Heart left ventricle (tissue), 16 donors: ENCODE measurements at places on chromosomes 6 and 20. TPM values are rescaled to one million over a fixed set of nuclear protein-coding genes. Genes with fewer than 3 reads are reported as not detected.

DNA sequence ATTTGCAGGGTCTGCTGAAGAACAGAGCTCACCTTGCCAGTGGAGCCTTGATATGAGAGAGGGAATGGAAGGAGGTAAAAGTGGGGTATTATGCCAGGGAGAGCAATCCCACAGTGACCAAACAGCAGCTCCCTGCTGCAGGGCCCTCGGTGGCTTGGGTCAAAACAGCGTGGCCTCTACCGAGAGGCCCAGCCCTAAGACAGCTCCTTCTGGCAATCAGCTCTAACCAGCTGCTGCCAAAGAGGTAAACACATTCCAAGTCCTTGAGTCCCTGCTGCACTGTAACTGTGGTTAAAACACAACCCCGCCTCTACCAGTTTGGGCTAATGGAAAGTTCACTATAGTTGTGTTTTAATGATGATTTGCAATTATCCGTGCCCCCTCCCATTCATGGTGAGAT is 1.4 kb upstream of the DAAM2 start:
- no peak for DNase-seq

RNF144B gene
- 8.9 TPM for total RNA-seq

DNA sequence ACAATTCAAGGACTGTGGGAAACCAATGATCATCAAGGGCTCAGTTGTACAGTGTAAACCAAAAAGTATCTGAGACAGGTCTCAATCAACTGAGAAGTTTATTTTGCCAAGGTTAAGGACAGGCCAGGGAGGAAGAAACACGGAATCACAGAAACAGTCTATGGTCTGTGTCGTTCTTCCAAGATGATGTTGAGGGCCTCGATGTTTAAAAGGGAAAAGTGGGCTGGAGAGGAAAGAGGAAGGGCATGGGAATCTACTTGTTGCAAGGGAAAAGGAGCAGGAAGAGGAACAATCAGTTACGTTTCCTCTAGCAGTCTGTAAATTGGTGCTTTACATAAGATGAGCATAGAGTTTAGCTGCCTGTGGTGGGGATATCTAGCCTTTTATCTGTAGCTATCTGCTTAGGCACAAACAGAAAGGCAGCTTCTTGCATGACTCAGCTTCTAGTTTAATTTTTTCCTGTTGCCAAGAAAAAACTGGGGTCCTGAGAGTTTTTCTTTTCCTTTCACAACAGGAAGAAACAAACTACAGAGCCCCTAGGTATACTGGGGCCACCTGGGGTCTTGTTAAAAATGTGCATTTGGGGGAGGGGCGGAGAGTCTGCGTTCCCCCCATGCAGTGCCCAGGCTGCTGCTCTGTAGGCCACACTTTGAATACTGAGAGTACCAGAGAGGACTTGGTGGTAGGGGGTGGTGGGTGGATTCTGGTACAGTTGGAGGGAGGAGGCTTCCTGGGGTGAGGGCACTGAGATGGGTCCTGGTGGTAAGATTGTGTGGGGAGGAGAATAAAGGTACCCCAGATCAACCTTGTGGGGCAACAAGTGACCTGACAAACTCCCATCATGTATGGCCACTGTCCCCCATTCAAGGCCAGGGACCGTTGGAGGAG is 35.3 kb upstream of the EZR start:
- DNase-seq = no peak

DNA sequence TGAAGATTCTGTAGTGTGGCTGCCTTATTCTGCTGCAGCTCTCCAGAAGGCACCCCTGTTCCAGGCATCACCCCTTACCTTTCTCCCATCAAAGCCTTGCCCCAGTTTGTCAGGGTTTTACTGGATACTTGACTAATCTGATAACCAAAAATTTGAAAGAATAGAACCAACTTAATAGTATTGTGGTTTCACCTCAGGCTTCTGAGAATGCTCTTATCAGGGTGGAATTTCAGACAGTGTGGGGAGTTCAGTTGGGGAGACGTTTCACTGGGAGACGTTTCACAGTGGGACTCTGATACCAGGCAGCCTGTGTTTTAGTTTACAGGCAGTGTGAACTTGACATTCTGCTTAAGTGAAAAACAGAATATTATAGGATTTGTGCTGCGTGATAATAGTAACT is 50.5 kb downstream of the SCAND1 start:
- no peak for DNase-seq

GRCh38 chr6:132005178-132005577 is 54.0 kb upstream of the CCN2 start:
- DNase-seq = no peak

DNA sequence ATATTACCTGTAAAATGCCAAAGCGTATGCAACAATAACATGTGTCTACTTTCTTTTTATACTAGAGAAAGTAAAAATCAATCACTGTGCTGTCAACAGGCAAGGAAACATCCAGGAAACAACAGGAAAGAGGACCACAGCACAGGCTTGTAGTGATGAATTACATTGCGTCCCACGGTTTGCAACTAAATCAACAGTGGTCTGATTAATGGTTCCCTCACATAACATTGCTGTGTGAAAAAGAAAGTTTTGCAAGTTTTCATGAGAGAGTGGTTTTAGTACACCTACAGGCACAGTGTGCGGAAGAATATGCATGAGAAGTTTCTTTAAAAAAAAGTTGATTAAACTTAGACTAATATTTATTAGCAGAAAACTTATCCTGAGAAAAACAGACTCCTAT is 329.5 kb upstream of the HSF2 start:
- no peak for DNase-seq

- DNase-seq = no peak
Observed at GRCh38 chr6:138601128-138601527, 101.8 kb upstream of the NHSL1 start.

- DNase-seq = no peak
Observed at GRCh38 chr6:130035211-130035610, 16.8 kb downstream of the L3MBTL3 start.

GRCh38 chr20:63564036-63564810 is 9.8 kb downstream of the HELZ2 start:
- DNase-seq = no peak

RNF114 gene
- total RNA-seq = 48.0 TPM

TMEM14A gene
- 9.8 TPM for total RNA-seq

PERP gene
- 64.7 TPM for total RNA-seq

COL11A2 gene
- 0.93 TPM for total RNA-seq

- DNase-seq = no peak
Observed at GRCh38 chr20:24669701-24670100, 200.3 kb downstream of the SYNDIG1 start.

GRCh38 chr6:170269846-170270541 is 20.9 kb downstream of the DLL1 start:
- no peak for DNase-seq

- peak; percentile 61 for DNase-seq
Observed at GRCh38 chr6:56370127-56370540, 122.8 kb upstream of the COL21A1 start.

TRAPPC3L gene
- not detected for total RNA-seq

DEFB124 gene
- not detected for total RNA-seq

DNA sequence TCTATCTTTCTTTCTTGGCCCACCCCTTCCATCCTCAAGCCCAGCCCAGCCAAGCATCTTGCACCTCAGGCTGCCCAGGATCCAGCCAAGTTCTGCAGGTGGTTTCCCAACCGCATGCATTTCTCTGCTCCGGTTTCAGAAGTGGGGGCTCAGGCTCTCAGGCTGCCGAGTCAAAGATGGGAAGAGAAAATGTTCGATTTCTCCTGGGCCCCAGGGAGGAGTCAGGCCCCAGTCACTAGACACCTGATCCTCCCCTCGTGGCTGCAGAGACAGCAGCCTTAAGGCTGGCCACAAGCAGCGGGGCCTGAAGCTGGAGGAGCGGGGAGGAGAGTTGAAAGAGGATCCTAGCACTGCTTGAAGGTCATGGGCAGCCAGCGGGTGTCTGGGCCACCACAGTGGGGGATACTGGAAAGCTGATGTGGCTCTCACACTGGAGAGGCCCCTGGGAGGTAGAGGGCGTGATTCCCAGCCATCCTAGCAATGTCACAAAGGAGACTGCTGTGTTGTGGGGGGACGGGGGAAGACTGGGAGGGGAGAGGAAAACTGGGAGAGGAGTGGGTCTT is 42.2 kb upstream of the ZFAND3 start:
- no peak for DNase-seq

DNA sequence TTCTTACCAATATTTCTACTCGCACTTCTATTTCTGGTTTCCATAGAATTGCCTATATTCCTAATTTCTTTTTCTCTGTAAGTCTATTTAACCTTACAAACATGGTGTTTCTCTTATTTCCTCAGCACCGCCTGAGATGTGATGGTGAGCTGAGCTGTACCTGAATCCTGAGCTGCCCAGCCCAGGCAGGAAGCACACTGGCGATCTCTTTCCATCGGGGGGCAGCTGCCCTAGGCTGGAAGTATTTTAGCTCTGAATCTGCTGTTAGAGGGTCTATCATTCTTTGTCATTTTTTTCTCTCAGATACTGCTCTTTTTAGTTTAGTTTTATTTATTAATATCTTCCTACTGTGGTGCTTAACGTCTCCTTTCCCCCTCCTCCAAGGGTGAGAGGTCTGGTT is 173.4 kb upstream of the SLC35B3 start:
- DNase-seq = no peak

KCNK16 gene
- total RNA-seq = not detected

OPN5 gene
- 0.89 TPM for total RNA-seq

PRICKLE4 gene
- total RNA-seq = 1.7 TPM

CAP2 gene
- 151 TPM for total RNA-seq

DNA sequence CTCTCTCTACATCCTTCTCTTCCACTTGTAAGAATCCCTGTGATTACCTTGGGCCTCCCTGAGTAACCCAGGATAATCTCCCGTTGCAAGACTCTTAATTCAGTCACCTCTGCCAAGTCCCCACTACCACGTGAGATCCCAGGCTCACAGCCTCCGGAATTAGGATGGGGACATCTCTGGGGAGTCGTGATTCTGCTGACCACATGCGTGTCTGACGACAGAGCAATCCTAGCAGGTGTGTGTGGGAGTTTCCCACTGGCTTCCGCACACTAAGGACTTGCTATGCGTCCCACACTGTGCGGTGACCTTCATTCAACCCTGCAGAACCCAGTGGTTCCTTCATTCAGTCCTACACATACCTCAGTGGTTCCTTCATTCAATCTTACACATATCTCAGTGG is 11.9 kb downstream of the CDH4 start:
- no peak for DNase-seq

GRCh38 chr20:60999250-60999649 is 252.8 kb upstream of the CDH4 start:
- DNase-seq = no peak

DNA sequence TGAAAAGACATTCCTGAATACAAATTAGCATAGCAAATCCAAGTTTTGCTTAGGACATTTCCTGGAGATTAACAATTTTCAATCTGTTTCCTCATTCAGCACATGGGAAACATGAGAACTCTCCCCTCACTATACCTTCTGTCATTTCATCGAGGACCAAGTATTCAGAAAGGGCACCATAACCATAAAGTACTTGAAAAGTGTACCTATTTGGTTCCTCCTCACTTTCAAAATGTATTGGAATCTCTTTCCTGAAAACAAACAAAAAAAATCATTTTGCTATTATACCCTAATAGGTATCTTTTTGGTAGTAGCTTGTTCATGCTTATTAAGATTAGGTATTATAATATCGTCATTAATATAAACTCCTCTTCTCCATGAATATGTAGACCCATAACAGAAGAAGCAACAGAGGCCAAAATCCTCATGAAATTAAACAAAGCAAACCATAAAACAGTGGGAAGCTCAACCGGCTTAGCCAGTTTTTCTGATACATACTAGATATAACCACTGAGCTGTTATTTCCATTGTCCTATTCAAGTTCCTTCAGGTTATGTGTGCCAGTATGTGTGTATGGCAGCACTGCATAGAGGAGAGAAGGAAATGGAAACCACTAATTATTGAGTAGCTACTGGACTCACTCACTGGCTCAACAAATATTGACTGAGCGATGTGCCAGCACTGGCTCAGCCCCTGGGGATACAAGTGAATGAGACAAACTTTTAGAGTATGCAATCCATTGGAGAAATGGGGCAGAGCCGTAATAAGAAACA is 274.0 kb downstream of the MAFB start:
- no peak for DNase-seq

GRCh38 chr6:153023977-153024708 is 21.6 kb upstream of the MTRF1L start:
- DNase-seq = no peak

HELZ2 gene
- total RNA-seq = 11.3 TPM

DEF6 gene
- total RNA-seq = 5.7 TPM

FAM110A gene
- total RNA-seq = 2.4 TPM

- DNase-seq = no peak
Observed at GRCh38 chr6:73719046-73719445, 23.0 kb downstream of the CD109 start.

LPA gene
- not detected for total RNA-seq

GRCh38 chr6:3240595-3240994 is 13.1 kb upstream of the TUBB2B start:
- no peak for DNase-seq

GRCh38 chr20:37899105-37900045 is 3.6 kb upstream of the VSTM2L start:
- no peak for DNase-seq

OXT gene
- total RNA-seq = not detected

- DNase-seq = no peak
Observed at GRCh38 chr6:113809826-113810225, 47.3 kb upstream of the MARCKS start.
